ENCODE measurements at places on chromosomes 16 and 17.

GRCh38 chr17:77315551-77316190, 174.9 kb downstream of the SEC14L1 start:
- DNase-seq = peak; percentile 87

GRCh38 chr16:17313793-17314547, 156.8 kb downstream of the XYLT1 start:
- no peak for DNase-seq

DNA sequence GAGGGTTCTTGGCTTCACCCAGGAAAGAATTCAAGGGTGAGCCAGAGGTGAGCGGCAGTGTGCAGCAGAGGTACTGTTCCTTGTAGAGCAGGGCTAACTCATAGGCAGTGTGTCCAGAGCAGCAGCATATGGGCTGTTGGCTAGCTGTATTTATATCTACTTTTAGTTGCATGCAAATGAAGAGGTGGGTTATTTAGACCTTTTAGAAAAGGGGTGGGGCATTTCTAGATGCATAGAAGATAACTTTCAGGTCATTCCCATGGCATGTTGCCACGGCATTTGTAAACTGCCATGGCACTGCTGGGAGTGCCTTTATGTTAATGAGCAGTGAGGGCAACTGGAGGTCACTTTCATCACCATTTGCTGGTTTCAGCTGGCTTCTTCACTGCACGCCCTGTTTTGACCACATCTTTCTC, 141.0 kb downstream of the STX8 start:
- DNase-seq = no peak

DNA sequence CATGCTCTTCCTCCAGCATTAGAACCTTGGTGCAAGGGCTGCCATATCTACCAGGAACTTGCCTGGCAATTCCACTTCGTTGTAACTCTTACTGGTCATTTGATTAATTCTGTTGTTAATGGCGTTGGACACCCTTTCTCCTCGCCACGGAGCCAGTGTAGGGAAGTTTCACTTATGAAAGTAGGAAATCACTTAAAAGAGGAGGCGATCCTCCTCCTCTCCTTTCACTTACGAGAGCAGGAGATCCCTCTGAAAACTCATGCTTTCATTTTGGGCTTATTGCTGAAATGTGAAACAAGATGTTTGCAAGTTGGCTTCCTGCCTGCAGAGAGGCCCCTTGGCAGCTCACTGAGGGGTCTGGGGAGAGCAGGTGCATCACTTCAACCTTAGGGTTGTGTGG, 226.0 kb downstream of the SNX29 start:
- DNase-seq = no peak

DNA sequence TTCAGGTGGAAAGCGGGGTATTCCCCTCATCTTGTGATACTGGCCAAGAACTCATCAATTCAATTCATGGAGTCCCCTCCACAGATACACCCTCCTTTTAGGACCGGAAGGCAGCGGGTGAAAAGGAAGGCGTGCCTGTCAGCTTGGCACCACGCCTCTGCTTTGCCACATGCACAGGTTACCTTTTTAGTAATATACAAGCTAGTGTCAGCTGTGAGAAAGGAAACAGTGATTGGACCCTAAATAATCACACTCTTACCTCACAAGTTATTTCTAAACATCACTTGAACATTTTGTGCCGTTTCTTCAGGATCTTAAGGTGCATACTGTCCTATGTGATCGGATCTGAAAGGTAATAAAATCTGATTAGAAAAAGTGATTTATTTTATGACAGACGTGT, 15.7 kb downstream of the ZDHHC7 start:
- no peak for DNase-seq
